ENCODE measurements at places on chromosomes 3 and 15.
A peak's percentile ranks its signal among the peaks of the same experiment; 100 is the strongest.

DNA sequence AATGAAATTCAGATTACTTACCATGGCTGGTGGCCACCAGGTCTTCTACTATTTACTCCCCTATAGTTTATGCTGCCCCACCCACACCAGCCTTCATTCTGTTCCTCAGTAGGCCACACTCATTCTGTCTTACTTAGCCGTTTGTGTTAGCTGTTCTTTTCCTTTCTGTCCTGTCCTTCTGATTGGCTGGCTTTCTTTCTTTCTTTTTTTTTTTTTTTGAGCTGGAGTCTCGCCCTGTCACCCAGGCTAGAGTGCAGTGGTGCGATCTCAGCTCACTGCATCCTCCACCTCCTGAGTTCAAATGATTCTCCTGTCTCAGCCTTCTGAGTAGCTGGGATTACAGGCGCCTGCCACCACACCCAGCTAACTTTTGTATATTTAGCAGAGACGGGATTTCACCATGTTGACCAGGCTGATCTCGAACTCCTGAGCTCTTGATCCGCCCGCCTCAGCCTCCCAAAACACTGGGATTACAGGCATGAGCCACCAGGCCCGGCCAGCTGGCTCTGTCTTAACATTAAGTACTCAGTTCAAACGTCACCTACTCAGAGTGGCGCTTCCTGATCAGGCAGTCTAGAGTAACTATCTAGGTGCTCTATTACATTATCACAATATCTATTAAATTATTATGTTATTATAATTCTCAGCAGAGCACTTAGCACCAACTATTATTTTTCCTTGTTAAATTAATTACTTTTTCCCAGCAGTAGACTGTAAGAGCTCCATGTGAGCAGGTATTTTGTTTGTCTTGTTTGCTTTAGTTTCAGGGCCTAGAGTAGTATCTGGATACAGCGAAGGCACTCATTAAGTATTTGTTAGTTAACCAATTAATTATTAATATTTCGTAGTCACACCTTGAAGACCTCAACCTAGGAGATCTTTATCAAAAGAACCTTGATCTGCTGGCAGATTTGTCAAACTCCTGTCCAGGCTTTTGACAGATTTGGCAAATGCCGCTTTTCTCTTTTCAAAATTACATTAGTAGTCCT is 6.4 kb downstream of the CMSS1 start:
- no peak for DNase-seq

GRCh38 chr15:78922527-78922926 is 22.3 kb downstream of the CTSH start:
- no peak for DNase-seq

GRCh38 chr3:8982509-8982908 is 19.2 kb upstream of the RAD18 start:
- DNase-seq = peak; percentile 2

DNA sequence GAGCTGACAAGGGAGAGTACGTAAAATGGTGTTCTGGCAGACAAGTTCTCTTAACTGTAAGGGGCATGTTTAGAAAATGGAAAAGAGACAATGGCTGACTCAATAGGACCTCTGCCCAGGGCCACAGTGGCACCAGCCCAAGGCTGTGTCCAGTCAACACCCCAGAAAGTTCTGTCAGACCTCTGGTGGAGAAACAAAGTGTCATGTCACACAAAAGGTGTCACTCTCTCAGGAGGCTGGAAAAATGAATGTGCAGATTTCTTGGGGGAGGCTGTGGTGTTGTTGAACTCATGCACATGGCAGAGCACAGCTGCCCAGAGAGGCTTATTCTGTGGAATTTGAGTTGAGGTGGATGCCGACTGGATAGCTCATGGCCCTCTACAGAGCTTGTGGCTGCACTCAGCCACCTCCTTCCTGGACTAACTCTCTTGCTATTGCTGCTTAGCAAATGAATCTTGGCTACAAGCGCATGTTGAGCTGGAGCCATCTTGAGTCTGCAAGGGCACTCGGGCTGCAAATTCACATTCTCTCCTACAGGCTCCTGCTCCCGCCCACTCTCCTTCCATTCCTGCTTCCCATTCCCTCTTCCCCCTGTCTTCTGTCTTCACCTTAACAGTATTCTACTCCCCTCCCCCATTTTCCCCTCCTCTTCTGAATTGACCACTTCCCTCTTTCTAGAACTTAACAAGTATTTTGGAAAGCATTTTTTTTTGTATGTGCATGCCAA is 55.8 kb upstream of the SLC7A14 start:
- no peak for DNase-seq

DNA sequence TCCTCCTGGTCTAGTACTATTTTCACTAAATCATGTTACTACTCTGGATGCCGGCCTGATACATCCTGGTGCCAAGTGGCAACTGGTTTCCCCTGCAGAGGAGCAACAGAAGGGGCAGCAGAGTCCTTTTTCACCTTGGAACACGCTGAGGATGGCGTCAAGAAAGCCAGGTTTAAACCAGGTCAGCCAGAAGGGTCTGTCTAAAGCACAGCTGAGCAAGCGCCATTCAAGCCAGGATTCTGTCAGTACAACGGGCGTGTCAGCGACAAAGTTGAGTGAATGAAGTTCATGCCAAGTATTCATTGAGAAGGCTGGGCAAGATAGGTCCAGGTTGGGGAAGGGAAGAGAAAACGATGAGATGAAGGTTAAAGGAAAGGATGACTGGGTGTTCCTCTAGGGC is 88.2 kb downstream of the FBN1 start:
- DNase-seq = no peak

DNA sequence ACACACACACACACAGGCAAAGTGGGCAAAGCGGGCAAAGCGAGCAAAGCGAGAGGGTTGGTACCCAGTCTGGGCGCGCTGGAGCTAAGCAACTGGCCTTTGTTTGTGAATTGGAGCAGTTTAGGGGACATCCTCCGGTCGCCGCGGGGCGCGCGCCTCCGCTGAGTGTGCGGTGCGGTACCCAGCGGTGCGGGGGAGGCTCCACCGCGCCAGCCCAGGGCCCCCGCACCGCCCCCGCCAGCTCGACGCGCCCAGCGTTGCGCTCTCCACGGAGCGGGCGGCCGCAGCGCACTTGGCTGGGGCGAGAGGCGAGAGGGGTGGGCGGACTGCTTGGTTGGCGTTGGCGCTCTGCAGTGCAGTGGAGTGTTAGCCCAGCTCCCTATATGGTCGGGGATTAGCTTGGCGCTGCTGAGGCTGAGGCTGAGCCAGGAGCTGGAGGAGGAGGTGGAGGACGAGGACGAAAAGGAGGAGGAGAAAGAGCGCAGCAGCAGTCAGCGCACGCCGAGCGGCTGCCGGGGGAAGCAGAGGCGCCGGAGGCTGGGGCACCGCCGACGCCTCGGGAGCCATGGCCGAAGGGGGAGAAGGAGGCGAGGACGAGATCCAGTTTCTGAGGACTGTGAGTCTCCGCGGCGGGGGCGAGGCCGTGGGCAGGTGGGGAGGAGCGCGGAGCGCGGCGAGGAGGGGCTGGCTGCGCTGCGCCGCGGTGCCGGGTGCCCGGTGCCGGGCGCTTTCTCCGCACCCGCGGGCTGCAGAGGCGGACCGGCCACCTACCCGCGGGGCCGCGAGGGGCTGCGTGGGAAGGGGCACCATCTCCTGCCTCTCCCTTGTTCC is at the start of gene RYR3:
Gene RYR3 (plus strand): TSS at position 487 of the 831 bp plus-strand sequence. CDS start 79 bp downstream, at position 566.
- no peak for DNase-seq

DNA sequence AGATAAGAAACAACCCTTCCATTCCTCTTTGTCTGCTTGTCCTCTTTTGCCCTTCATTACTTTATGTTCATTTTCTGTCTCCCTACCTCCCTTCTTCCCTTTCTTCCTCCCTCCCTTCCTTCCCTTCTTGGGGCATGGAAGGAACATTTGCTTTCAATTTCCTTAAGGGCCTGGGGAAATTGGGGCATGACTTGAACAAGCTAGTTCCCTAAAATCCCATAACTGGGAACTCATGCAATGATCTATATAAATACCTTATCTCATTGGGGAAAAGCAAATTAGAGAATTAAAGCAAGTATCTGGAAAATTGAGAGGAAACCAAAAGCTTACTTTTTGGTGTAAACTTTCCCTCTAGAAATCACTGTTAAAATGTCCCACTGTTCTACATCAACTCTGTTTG is 35.7 kb downstream of the BOC start:
- DNase-seq = no peak

DNA sequence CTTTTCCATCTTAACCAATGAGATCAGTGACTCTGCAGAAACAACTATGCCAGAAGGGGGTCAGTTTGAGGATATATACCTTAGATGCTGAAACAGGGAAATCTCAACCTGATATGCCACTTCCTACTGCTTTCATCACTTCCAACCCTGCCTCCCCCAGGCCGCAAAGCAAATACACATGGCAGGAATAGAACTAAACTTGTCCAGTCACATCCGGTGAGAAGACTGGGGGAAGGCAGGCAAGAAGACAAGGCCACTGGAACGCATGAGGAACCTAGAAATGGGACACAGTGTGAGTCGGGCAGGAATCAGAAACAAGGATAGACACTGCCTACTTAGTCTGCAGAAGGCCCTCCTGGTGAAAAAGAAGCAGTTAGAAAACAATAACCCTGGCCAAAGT is 90.6 kb downstream of the MYO5A start:
- no peak for DNase-seq

DNA sequence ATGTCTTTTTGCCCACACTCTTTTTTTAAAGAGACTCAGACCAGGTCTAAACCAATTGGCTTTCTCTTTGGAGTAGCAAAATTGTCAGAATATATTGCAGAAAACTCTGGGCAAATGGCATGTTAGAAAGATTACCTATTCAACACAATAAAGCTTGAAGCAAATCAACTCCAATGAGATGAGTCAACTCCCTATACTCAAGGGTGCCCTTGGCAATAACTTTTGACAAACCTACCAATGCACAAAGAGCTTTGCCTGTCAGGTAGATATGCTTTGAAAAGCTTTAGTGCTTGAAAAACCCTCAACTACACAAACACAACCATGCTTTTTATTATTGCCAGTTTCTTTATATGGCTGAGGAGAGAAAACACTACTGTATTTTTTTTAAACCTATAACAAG is 137.7 kb upstream of the GRM7 start:
- no peak for DNase-seq

Measured in NCI-H1694 (cell line).